Activated T-cell treated with anti-CD3 and anti-CD28 coated beads, Interleukin-2, amount 50 U/mL, for 24 hours (primary cell): ENCODE measurements at places on chromosomes 11 and 22.

DNA sequence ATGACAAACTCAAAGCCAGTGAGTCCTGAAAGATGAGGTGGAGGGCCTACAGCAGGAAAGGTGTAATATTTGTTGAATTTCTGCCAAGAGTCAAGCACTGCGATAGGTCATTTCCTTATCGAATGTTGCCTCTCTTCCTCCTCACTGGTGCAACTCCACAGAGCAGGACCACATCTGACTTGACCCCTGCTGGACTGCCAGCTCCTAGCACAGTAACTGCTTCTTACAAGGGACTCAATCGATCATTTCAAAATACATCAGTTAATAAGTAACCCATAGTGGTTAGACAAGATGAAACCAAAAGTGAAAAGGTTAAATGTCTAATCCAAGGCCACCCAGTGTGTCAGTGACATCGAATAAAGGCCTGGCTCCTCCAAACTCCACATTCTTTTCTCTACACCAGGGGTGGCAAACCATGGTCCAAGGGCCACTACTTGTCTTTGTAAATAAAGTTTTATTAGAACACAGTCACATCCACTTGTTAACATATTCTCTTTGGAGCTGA is 98.5 kb upstream of the CSNK2A3 start:
- no peak for DNase-seq

DNA sequence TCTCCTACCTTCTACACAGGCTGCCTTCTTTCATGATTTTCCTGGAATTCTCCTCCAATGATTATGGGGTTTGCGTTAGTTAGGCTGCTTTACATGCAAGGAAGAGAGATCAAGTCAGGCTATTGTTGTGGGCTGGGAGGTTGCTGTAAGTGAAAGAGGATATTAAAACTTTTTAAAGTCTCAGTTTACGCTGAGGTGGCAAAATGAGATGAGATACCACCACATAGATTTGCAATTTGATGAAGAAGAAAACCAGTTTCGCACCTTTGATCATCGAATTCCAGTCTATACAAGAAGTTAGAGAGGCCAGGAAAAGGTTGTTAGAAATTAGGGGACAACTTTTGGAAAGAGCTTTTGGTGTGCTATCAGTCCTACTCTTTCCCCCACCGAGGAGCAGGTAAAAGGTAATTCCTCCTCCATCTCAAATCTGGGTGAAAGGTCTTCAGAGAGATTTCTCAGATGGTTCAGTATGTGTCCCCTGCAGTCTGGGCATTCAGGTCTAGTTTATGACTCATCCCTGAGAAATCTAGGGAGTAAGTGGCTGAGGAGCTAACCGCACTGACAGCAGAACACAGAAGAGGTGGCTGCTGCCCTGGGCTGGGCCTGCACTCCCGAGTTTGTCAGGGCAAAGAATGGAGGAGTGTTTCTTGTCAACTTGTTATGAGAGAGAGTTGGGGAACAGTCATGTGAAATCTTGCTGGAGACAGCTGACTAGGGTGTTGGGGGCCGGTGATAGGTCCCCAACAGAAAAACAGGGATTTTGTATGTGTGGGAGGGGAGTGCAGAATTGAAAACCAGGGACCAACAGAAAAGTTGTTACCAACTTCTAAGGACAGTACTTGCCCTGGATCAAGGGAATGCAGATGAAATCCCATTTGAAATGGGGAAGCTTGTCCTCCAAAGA is 34.7 kb downstream of the CCDC83 start:
- DNase-seq: no peak

DNA sequence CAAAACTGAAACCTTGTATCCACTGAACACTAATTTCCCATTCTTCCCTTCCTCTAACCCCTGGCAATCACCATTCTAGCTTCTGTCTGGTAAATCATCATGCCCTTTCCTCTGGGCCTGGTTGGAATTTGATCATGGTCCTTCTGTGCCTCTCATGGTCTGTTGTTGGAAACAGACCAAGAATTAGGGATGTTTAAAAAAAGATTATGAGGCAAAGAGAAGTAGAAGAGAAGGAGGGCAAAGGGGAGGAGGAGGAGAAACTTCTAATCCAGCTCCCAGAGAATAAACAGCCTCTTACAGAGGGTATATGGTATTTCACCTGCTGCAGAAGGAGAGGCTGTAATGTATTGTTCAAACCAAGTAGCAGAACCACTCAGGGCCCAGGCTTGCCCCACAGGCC is 10.6 kb downstream of the BCO2 start:
- no peak for DNase-seq

DNA sequence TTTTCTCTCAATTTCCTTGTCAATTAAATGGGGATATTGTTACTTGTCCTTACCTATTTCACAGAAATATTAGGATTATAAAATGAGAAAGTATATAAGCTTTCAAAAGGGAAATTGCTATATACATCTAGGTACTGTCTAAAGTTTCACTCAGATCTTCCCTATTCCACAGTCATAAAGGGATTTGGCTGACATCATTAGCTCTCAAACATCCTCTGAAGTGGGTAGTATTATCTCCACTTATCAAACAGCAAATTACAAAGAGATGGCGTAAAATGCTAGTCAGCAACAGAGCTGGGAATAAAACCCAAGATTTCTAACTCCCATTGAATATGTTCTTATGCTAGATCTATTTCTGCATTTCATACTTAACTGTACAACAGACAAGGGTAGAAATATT is 50.9 kb downstream of the SLC25A17 start:
- no peak for DNase-seq

GRCh38 chr11:101862391-101863233 is 52.2 kb upstream of the CEP126 start:
- no peak for DNase-seq

DNA sequence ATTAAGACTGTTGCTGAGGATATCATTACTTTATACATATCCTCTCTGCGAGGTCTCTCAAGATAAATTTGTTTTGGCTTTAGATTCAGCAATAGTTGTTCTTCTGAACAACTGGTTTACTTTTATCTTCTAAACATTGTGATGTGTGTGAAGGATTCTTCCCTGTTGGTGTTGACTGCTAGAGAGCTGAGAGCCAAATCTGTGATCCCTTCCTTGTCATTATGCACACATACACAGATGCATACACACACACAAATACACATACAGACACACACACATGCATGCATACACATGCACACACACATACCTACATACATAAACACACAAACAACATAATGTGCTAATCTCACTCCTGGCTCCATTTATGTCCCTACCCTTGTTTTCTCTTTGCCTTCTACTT is 137.0 kb downstream of the SNX19 start:
- DNase-seq: no peak

DNA sequence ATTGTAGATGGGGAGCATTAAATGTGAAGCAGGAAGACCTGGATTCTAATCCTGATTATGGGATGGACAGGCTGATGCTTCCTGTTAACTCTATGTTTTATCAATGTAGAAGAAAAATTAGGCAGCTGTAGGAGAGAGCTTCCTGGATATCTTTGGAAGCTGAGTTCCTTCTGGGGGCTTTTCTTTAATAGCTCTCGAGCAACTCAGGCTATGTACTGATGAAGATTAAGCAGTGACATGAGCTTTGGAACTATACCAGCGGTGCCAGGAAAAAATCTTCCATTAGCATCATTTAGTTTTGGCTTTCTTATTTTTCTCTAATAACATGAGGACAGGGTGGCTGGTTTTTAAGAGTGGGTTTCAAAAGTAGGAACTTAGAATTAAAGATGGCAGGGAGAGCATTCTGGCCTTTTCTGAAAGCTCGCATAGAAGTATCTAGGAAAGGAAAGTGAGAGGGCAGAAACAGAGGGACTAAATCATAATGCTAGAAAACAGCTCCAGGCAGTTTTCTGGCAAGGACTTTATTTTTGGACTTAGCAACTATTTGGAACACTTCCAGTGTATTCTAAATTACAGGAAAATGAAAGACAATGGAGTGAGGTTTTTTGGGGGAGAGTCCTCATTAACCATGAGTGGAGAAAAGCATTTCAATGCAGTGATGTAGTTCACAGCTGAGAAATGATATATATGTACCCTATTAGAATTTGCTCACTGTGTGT is 69.2 kb upstream of the RRM1 start:
- DNase-seq: no peak

GRCh38 chr11:60155931-60156330 is 27.0 kb downstream of the MS4A6A start:
- DNase-seq: no peak

- DNase-seq: no peak
Observed at GRCh38 chr22:28981818-28982499, 79.7 kb downstream of the C22orf31 start.

DNA sequence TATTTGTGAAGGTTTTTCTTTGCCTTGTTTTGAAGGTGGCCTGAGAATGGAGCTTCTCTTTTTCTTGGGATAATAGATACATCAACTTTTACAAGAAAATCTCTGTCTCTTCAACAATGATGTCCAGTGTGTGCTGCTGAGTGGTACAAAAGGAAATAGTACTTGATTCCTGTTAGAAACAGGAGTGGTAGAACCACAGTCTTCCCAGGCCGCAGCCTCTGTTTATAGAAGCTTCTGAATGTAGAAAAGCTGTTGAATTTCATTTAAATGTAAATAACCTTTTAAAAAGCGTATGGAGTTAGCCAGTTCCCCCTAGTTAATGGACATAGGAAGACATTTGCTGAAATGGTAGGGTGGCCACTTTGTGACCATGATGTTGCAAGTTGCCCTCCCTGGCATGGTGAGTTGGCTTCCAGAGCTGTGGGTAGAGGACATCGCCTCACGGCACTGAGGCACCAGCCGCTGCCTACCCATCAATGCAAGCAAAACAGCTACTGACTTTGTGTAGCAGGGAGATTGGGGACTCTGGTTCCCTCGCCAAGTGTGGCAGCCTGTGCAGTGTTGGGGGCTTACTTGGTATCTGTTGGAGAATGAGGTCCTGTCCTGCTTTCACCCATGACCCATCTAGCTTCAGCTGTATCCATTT is 31.6 kb downstream of the C11orf91 start:
- DNase-seq: no peak

DNA sequence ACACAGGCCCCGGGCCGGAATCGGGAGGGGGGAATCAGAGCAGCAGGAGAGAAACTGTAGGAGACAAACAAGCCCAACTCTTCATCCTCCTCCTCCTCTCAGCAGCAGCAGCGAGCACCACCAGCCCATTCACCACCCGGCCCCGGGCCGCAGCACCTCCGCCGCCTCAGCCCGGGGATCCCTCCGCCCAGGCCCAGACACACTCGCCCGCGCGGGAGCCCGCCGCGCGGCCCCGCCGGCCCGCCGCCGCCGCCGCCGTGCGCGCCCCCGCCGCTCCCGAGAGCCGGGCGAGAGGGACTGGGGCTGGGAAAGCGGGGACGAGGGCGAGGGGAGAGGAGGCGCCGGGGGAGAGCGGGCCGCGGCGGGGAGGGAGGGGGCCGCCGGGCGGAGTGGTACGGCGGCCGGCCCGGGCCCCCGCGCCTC is at the start of gene PHF21A:
TSS of gene PHF21A (minus strand) at position 154 of the 423 bp plus-strand sequence. CDS start 37,235 bp downstream, outside the sequence.
- peak; percentile 93 for DNase-seq
